ENCODE measurements at places on chromosomes 2 and 18.

- no peak for DNase-seq
Observed at GRCh38 chr2:191362841-191363240, 117.6 kb downstream of the MYO1B start.

DNA sequence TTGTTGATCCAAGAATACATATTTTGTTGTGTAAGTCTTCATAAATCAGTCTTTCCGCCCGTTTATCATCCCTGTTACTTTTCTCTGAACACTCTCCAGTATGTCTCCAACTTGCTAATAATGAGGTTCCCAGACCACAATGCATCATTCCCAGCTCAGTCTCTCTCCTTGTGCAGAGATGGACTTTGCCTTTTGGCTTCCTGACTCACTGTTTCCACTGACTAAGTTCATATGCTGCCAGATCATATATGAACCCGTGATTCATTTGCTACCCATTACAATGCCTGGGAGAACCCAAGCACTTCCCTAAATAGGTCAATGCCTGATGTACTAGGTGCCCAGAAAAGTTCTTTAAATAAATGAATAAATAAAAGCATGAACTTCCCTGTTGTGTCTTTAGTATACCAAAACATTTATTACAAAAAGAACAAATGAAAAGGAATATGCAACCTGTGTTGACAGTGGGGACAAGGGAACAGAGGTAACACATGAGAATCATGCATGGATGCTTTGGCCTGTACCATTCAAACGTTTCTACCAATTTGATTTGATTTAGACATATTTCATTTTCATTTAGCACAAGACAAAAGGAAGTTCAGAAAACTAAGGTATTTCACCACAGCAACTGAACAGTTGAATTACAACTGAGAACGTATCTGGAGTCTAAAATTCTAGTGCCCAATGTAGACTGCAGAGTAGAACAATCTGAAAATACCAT is 215.4 kb upstream of the HNRNPA3 start:
- no peak for DNase-seq

- DNase-seq = no peak
Observed at GRCh38 chr18:1438458-1438910, 533.8 kb downstream of the ADCYAP1 start.

DNA sequence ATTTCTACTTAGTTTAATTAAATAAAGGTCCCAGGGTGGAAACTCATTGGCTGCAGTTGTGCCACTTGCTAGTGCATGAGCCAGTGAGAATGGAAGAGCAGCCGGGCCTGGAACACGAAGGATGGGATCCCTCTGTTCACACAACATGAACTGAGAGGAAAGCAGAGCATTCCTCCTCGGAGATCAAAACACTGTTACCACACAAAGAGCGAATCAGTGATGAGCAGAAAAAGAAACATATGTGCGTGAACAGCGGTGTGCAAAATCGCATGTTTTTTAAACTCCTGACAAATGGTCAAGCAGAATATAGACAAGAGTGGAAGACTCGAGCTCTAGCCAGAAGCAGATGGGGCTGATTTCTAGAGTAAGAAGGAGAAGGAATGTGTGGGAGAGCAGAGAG is 28.4 kb upstream of the ANKRD44 start:
- DNase-seq = no peak

DNA sequence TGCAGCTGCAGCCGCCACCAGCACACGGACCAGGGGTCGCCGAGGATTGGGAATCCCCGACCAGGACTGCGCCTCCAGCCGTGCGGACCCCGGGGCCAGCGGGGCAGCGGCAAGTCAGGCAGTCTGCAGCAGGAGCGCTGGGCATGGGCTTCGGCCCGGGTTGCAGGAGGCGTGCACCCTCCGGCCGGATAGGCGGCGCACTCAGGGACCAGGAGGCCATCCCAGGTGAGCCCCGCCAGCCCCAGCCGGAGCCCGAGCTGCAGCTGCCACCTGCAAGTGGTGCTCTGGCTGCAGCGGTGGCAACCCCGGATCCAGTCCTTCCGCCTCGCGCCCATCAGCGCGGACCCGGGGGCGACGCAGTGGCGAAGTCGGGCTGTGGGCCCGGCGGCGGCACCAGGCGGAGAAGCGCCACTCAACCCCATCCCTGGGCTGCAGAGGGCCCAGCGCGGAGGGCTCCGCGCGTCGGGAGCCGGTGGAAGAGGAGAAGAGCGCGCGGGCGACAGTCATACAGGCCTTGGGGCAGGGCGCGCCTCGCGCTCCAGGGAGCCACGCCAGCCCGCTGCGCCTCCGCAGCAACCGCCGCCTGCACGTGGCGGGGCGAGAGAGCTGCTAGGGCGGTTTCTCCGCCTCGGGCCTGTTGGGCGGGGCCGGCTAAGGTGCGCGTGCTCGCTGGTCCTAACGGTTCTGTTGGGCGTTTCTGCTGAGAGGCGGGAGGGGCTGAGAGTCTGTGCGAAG is 73.8 kb downstream of the RPIA start:
- no peak for DNase-seq

DNA sequence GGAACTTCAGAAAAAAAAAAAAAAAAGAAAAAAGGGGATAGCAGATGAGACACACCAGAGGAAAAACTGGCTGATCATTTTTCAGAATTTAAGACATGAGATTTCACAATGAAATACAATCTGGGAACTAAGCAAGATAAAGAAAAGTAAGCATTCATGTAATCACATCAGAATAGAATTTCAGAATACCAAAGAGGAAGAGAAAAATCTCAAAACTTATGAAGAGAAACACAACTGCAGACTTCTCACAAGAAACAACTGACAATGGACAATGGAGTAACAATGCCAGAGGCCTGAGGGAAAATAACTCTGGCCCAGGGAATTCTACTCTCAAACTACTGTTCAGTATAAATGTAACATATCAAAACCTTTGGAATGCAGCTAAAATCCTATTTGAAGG is 13.2 kb upstream of the RRM2 start:
- no peak for DNase-seq

DNA sequence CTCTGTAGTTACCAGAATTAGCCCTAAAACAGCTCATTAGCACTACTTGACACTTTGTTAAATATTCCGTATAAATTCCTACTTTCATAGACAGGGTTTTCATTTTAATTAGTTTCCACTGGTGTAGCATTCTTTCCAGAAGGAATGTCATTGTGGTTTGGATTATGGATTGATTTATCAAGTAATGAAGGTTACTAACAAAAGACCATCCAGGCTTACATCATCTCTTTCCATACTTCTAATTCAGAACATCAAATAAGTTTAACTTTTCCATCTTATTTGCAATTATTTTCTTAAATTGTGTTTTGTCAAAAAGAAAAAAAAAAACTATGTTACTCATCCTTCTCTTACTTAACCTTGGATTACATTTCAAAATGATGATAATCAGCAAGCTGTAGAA is 231.8 kb upstream of the SPOPL start:
- DNase-seq = no peak

DNA sequence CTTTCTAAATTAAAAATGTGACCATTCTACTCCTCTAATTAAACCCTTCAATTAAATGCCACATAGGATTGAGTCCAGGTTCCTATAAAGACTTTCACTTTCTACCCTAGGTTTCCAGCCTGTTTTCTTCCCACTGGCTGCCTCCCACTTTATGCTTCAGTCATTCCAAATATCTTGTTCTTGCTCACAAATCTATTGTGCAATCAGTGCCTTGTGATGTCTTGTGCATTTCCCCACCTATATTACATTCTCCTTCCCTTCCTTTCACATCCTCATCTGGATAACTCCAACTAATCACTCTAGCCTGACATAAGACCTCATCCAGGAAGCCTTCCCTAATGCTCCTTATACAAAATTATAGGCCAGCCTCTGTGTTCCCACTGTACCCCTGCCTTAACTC is 281.7 kb upstream of the LRATD1 start:
- no peak for DNase-seq

GRCh38 chr2:178125862-178126261 is 13.6 kb downstream of the RBM45 start:
- no peak for DNase-seq

All from ascending aorta (tissue), 2 donors.